ENCODE measurements at places on chromosomes 7 and 10.

DNA sequence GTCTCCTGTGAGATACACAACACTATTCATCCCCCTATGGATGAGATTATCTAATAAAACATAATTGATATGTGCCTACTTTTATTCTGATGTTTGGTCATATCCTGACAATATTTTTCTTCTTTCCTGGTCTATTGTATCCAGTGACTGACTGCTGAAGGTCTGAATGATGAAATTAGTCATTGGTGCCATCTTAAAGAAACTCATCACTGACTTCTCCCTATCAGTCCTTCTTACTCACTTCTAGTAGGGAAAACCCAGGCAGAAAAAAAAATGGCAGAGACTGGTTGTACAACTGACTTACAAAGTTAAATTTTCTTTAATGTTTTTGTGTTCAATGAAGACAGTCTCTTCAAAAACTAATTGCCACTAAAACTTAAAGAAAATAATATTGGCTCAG lies 377.4 kb downstream of the HTR7 start:
- DNase-seq, result no peak

DNA sequence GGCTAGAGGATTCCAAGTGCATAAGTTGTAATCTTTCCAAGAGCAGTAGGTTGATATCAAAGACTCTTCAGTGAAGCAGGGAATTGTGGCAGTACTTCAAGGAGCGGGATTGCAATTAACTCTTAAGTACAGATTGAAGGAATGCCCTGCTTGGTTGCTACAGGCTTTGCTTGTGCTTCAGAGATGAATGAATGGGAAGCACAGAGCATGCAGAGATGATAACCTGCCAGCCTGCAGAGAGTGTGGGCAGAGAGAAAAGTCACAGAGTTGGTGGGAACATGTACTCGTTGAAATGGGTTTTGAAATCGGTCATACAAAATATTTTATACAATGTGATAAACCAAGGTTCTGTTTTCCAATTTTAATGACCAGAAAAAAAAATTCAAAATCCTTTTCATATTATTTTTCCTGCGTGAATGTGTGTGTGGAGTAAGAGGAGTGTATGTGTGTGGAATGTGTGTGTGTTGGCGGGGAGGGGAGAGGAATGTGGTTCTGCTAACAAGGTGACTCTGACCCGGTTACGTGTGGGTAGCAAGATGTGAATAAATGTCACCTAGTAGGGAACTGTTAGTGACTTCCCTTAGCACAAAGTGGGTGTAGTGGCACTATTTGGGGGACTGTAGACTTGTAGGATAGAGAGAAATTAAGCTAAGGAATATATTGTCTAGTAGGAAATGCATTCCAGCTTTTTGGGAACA lies 697.8 kb downstream of the GATA3 start:
- no peak for DNase-seq

DNA sequence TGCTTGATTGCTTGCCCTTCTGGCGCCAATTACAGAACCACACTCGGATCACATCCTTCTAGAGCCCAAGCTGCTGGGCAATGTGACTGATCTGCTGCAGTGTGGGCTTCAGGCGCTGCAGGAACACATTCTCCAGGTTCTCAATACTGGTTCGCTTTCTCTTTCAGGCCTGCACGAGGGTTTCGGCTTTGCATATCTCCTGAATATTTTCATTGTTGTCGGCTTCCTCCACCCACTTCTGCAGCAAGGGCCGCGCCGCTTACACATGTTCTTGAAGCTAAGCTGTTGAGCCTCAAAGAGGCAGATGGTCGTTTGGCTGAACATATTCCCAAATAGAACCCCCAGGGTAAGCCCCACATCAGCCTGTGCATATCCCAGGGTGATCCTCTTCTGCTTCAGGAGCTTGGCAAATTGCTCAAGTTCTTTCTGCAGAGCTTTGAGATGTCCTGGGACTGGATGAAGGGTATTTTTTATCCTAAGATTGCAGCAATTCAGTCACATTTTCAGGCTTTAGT lies 64.6 kb downstream of the HERC4 start:
- DNase-seq, result no peak

DNA sequence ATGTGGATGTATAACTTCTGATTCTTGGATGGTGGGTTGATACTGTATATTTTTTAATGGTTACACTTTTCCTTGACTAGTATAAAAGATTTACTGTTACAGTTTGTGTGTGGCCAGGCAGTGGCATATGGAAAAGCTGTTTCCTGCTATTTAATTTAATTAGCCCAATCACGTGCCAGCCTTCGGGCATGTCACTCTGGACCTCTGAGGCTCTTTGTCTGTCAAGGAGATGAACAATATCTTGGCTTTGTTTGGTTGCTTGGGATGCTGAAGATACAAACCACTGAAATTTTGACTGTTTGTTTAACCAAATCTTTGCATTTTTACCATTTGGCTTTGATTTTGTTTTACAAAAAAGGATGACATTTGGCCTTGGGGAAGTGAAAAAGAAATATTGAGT lies 185.0 kb downstream of the HDAC9 start:
- DNase-seq, result peak; percentile 14

GRCh38 chr10:25808372-25808771 lies 125.7 kb upstream of the MYO3A start:
- DNase-seq, result no peak

DNA sequence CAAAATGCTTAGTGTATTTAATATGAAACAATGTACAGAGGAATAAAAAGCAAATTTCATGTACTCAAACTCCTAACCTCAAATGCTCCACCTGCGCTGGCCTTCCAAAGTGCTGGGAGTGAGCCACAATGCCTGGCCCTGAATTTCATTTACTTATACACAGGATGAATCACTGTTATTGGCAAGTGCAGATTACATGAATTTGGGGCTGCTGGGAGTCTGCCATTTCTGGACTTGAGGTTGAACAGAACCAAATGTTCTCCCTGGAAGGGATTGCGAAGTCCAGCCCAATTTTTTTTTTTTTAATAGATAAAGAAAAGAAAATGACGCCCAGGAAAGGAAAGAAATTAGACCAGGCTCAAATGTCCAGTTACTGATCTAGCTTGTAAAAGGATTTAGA lies 6.8 kb upstream of the CSTF2T start:
- DNase-seq, result no peak

GRCh38 chr10:67771200-67771599 lies 66.8 kb downstream of the DNAJC12 start:
- no peak for DNase-seq

DNA sequence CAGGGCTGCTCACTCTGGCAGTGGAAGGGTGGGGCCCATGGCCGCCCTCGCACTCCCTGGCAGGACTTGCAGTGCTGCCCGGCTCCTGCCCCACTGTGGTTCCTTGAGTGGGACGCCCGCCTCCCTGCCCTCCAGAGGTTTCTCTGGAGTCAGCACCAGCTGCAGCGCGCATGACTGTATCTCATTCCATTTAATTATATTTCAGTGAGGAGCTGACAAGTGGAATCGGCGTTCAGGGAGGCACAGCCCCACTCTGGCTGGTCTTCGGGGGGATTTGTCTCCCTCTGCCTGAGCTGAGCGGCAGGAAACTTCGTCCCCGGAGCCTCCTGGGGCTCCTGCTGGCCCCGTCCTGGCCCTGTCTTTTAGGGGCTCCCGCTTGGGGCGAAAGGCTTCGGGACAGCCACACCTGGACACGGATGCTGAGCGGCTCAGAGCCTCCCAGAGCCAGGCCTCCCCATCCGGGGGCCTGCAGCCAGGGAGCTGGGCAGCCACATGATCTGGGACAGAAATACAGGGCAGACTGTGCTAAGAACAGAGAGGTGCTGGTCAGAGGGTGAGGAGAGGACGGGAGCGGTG lies 75.3 kb upstream of the NKX6-2 start:
- DNase-seq, result no peak

GRCh38 chr7:102396710-102397019 lies 502 bp downstream of the PRKRIP1 start:
- no peak for DNase-seq

GRCh38 chr7:47179812-47180515 lies 401.9 kb downstream of the TNS3 start:
- peak; percentile 77 for DNase-seq

- no peak for DNase-seq
Measured at GRCh38 chr7:23105086-23105643, 420 bp upstream of the KLHL7 start.

DNA sequence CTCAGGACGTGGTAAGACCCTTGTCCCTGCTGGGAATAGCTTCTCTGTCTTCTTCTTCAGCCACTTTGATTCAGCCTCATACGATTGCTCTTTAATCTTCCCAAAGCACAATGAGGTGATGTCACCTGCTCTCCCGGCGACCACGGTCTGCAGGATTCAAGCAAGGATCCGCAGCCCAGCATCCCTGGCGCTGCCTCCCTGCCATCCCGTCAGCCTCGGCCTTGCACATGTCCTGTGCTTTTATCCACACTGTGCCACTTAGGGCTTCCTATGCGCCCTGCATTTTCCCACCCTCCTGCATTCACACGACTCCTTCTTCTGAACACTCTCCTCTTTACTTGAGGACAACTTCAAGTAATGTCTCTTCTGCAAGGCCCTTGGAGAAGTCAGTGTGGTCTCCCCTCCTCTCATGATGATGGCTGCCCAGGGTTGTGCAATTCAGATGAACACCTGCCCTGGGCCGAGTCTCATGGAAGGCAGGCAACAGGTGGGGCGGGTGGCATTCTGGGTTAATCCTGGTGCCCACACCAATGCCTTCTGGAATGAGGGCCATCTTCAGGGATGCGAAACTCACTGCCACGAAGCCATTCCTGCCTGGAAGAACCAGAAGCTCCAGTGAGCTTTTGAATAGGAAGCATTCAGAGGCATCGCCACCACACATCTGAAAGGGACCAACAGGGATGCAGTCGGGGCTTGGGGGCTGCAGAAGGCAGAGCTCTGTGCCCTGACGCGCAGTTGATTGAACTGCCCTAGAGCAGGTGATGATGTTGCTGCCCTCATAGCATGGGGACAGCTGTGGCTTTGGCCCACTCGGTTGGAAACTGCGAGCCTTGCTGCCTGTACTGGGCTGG lies 287.5 kb downstream of the GLRX3 start:
- no peak for DNase-seq

DNA sequence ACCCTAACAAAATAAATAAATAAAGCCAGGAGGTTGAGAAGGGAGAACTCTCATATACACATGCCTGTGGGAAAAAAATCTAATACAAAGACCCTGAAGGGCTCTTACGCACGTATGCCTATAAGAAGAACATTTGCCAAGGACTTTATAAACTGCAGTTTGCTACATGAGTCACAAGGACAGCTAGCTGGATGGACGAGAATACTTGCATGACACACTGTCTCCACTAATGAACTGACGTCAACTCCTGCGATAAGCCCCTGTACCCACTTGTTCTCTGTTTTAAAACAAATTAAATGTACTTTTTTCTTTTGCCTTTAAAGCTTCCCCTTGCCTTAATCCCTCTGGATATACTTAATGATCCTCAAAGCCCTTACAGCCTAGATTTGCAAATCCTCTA lies 374.6 kb upstream of the GHITM start:
- no peak for DNase-seq

- DNase-seq, result peak; percentile 42
Measured at GRCh38 chr10:101050208-101051069, 11.3 kb upstream of the KAZALD1 start.

DNA sequence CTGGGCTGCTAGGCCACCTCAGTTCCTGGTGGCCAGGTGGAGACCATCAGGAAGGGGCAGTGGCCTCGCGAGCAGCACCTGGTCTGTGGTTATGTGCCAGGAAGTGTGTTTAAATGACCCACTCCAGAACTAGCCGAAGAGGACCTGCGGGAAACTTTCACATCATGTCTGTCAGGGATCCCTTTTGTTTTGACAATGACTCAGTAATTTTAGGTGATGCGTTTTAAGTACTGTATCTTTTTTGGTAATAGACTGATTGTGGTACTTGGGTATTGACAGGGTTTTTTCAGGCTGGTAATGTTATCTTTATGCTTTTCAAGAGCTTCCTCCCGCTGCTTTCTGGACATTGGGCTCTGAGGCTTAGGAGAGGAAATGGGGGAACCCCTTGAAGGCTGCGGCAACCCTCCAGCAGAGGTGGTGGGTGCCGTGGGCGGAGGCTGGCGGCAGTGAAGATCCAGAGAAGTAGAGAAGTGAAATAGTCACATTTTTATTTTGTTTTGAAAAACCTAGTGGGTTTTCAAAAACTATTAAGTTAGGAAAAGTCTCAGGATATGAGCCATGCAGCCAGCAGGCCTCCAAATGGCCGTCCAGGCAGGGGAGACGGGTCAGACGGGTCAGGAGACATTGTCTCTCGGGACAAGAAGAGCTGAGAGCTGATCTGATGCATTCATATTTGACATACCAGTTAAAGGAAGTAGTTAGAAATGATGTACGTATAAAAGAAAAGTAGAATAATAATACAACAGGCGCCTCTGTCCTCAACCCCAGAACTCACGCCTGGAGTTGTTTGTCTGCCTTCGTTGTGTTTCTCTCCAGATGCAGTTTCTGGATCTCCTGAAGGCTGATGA lies 27.7 kb downstream of the PPP2R2D start:
- peak; percentile 60 for DNase-seq

DNA sequence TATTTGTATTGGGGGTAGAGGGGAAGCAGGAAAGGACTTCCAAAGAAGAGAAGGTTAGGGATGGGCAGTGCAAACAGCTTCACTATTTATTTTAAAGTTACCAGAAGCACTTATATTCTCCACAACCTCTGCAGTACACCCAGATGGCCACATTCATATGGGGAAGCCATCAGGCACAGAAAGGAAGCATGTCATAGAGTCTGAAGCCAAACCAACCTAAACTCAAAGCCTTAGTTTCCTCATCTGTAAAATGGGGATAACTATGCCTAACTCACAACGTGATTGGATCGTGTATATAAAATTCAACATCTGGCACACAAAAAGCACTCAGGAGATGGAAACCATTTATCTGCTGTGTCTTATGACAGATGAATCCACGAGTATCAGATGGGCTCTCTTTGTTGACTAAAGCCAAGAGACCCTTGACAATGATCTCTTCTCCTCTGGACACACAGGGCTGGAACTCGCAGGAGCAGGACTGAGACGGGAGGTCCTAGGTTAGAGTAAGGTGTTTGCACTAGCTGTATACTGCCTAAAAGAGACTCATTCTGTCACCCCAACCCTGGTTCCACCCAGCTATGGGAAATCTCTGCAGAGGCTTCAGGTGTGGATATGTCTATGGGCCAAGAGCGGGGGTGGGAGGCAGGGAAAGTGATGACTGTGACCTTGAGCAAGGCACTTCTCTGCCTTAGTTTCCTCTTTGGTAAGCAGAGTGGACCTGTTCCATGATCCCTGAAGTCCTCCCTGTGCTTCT lies 1.8 kb downstream of the KIAA1549 start:
- DNase-seq, result peak; percentile 9

- peak; percentile 84 for DNase-seq
Measured at GRCh38 chr7:121313793-121314676, 14.8 kb upstream of the WNT16 start.

DNA sequence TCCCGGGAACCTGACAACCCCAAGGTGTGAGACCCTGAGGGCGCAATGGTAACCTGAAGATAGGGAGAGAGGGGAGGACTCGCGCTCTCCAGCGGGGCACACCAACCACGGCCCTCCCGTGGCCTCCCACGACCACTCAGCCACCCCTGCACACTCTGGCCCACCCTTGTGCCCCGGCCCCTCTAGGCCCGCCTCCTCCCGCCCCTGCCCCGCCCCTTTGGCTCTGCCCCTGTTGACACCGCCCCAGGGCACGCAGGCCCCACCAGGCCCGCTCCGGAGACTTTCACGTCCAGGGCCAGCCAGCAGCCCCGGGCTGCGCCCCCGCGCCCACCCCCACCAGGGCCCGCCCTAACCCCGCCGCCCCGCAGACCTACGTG lies 10.9 kb downstream of the ATG9B start:
- DNase-seq, result no peak

Measured in fibroblast of skin of scalp (primary cell).